ENCODE measurements at places on chromosomes 12 and 14.
A peak's percentile ranks its signal among the peaks of the same experiment; 100 is the strongest.

DNA sequence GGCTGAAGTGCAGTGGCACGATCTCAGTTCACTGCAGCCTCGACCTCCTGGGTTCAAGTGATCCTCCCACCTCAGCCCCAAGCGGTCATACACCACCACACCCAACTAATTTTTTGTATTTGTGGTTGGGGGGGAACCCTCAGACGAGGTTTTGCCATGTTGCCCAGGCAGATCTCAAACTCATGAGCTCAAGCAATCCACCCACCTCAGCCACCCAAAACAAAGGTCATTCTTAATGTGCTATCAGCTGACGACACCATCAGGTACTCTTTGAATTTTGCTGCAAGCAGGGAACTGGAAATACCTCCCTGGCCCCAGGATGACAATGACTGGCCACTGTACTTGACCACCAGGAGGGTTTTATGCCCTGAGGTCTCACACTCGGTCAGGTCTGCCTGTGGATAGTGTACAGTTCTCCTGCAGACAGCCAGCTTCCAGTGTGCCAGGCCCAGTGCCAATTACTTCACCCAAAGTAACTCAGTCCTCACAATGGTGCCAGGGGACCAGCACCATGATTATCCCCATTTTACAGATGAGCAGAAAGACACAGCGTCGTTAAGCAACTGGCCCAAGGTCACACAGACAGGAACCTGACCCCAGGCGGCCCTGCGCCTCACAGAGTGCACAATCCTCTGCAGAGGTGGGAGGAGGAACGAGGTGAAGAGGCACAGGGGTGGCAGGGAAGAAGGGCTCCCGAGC, 42.9 kb downstream of the ITPK1 start:
- DNase-seq = no peak

GRCh38 chr12:108298761-108299275, 40.3 kb downstream of the CMKLR1 start:
- no peak for DNase-seq

GRCh38 chr14:105487986-105488777, 1.5 kb downstream of the CRIP1 start:
- DNase-seq = no peak

DNA sequence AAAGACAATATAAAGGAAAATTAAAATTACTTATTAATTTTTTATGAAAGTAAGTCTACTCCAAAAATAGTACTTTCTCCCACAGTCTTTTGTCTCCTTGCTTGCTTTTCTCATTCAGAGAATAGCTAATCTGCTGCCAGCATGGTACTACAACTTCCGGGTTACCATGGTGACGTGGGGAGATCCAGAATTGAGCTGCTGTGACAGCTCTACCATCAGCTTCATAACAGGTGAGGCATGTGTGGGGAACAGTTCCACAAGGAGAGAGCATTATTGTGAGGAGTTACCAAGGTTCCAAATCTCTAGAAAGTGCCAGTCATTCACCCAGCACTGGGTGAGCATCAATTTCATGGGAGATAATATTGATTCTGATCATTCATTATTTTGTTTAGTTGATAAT, 197.8 kb downstream of the PTPRO start:
- peak; percentile 50 for DNase-seq

- DNase-seq = no peak
Measured at GRCh38 chr12:129701631-129702101, 202.2 kb downstream of the TMEM132D start.

DNA sequence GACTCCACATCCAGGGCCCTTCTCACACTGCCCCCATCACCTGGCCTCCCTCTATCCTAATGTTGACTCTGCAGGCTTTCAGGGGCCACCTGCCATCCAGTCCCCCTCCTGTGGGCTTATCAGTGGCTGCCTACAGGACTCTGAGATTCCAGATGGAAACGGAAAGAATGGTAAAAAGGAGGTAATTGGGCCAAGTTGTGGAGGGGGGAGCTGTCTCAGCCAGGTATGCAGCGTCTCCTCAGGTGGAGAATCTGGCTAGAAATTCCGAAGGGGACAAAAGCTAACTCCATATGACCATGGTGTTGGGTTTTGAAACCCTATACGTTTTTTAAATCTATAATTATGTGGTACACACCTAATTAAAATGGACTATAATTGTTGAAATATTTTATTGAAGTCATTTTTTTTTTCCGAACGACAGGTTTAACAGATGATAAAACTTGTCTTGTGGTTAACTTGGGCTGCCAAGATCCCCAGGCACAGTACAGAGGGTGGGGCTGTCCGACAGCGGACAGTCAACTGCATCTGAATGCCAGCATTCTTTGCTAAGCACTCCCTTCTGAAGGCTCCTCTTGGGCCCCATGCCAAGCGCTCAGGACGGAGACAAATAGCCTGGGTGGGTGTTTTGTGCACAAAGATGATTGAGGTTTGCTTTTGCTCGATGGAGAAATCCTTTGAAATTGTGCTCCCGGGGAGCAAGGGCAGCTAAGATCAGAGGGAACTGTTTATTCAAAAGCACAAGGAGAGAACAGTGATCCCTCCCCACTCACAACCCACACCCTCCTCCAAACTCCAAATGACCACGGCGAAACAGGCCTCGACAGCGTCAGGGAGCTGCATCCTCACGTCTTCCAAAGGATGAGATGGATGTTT, 365.6 kb downstream of the BCL11B start:
- peak; percentile 91 for DNase-seq

DNA sequence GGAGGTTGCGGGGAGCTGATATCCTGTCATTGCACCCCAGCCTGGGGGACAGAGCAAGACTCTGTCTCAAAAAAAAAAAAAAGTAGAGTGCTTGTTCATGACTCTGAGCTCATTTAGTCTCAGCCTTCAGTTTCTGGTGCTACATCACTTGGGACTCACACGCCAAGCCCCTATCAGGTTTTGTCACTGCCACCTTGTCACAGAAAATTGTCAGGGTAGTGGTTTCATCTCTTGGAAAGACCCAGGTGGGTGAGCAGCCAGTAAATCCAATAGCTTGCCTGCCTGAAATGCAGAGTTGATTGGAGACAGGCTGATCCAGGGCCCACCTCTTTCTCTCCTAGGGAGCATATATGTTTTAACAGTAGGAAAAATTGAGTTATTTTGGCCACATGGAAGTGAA, 113.0 kb downstream of the FGD4 start:
- no peak for DNase-seq

DNA sequence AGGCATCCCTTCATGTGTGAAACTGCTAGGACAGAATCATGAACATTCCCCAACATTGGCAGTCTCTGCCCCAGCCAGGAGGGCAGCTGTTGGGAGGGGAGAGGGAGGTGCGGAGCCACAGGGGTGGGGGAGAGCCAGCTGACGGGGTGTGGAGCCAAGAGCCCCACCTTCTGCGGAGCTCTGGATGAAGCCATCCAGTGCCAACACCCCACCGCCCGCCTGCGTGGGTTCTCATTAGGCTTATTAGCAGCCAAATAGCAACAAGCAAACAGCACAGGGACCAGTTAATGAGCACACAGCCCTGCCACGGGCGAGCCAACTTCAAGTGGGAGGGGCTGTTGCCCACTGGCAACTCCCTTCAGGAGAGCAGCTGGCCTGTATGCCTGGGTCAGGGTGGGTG, 12.1 kb downstream of the LTBP2 start:
- no peak for DNase-seq

- DNase-seq = no peak
Measured at GRCh38 chr14:106843951-106844483, 1317.6 kb downstream of the TMEM121 start.

- no peak for DNase-seq
Measured at GRCh38 chr14:61108496-61109141, 127.6 kb downstream of the SLC38A6 start.

DNA sequence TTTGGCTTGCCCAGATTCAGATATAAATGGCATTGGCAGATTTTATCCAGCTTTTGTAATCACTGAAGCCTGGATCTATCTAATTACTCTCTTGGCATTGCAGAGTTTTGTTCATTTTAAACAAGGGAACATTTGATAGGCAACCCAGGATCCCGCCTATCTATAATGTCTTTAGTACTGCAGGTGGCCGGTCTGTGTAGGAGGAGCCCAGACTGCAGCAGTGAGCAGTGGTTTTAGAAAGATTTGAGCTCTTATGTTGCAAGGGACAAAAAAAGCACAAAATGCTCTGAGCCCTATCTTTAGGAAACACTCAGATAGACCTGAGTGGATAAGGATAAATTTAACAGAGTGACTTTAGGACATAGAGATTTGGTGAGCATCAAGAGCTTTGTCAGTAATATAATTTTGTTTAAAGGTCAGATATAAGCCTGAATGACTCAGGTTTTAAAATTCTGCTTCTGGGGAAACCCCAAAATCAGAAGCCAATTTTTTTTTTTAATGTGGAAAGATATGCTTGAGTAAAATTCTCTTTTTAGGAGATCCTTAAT, 165.5 kb downstream of the SLC5A8 start:
- DNase-seq = no peak

GRCh38 chr12:112573141-112573540, 154.4 kb downstream of the PTPN11 start:
- DNase-seq = no peak

DNA sequence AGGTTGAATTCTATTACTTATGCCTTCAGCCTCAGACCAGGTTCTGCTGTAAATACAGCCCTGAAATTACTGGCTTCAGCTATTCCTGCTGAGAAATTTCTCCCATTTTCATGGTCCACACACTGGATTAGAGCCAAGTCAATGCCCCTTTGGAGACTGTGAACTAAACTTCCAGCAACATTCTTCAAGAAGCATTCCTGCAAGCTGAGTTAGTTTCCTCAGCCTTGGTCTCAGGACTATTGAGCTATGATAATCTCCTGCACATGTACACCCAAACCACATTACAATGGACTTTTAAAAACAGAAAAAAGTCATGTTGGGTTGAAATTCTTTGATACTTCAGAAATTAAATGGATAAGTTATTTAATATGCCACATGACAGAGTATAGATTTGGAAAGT, 58.0 kb upstream of the AVPR1A start:
- no peak for DNase-seq

DNA sequence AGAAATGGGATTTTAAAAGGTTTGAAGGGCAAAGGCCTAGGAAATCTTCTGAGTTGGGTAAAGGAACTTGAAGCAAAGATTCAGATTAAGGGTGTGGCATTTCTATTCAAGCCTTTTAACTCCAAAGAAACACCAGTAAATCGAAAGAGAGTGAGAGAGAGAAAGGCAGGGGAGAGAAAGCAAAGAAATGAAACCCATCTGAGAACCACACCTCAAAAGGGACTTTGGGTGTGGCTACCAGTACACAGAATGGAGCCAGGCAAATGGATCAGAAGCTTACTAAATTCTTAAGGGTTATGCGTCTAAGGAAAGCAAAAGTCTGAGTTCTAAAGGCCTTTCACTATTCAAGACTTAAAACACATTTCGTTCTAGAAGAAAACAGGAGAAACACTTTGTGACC, 277.4 kb downstream of the BCL11B start:
- no peak for DNase-seq

DNA sequence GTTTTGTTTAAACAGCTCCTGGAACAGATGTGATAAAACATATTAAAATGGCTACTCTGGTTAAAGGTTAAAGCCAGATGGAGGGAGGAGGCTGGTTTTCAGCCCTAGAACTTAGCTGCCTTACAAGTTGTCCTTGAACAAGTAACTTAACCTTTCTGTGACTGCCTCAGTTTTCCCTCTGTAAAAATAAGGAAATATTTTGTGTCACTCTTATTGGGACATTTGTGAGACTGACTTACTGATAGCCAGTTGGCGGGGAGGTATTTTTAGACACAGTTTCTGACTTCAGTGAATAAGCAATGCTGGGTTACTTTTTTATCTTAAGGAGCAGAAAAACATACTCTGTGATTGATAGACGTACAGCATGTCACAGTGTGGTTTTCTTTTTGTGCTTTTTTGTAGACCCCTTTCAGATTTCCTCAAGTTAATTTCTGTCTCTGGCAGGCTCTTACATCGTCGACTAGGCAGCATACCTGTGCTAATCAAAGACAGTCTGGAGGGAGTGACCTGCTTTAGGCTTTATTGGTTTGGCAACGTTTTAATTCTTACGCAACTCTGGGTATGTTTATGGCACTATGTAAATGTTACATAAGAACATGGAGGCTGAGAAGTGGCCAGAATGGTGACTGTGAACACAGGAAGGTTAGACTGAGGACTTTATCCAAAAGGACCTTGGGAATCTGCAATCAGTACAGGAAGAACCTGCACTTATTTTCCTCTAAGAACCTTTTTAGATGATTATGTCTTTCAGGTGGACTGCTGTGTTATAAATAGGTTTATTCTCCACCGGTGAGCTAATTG, 3.3 kb downstream of the ACVR1B start:
- peak; percentile 19 for DNase-seq

DNA sequence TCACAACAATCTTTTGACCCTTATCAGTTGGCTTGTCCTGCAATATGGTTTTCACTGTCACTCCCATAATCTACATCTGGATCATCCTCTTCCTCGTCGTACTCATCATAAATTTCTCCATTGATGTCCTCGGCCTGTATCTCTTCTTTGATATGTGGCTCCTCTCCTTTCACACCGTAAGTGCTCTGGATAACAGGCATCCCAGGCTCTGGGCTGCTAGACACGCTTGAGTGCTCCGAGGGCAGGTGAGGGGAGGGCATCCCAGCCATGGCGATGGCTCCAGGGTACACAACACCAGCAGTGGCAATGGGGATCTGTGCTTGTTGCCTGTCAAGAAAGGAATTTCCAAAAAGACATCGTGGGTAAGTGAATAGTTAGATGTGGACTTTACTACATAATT, 415.3 kb downstream of the SOX5 start:
- DNase-seq = no peak

- peak; percentile 64 for DNase-seq
Measured at GRCh38 chr12:6963791-6964413, 6.6 kb downstream of the PHB2 start.

GRCh38 chr14:22819151-22819988, 4.1 kb upstream of the SLC7A7 start:
- DNase-seq = no peak

GRCh38 chr12:67042697-67043131, 226.4 kb upstream of the CAND1 start:
- peak; percentile 80 for DNase-seq

DNA sequence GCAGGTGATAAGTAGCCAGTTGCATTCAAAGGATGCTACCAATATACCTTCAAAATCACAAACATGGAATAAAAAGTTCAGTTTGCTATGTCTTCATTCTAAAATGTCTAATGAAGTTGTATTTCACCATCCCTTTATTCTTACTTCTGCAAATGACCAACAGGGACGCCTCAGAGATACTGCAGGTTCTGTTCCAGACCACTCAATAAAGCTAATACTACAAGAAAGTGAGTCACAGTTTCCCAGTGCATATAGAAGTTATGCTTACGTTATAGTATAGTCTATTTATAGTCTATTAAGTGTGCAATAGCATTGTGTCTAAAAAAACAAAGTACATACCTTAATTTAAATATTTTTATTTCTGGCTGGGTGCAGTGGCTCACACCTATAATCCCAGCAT, 29.3 kb upstream of the EIF5 start:
- no peak for DNase-seq

DNA sequence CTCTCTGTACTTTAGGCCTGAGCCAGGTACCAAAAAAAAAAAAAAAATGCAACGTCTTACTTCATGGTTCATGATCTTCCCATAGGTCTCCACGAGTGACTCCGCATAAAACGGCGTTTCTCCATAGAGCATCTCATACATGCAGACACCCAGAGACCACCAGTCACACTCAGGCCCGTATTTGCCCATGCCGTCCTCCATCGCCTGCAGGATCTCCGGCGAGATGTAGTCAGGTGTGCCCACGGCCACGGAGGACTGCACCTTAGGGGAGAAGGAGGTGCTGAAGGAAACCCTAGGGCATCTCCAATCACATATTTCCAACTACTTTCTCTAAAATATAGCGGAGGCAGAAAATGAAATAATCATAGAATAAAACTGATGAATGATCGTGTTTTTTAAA, 61.0 kb downstream of the AMN start:
- DNase-seq = no peak

- DNase-seq = no peak
Measured at GRCh38 chr14:50932592-50933495, 11.4 kb downstream of the PYGL start.

GRCh38 chr12:93115646-93116045, 186.6 kb upstream of the EEA1 start:
- no peak for DNase-seq
